AG04450 (cell line): ENCODE measurements at places on chromosomes 11 and 22.

DNA sequence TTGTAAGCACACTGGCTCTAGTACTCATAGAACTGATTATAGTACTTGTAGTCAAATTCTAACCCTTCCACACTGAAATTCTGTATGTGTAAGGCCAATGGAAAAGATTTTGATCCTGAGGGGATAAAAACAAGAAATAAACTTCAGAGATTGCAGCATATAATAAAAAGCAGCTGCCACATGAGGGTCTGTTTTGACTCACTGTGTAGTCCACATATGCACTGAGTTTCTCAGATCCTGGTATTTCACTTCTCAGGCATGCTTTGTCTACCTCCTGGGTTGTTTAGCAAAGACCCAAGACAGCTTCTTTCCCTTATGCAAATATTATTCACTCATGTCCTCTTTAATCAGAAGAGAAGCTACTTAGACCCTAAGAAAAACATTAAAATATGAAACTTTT, 71.1 kb upstream of the SLC5A12 start:
- DNase-seq, result no peak

DNA sequence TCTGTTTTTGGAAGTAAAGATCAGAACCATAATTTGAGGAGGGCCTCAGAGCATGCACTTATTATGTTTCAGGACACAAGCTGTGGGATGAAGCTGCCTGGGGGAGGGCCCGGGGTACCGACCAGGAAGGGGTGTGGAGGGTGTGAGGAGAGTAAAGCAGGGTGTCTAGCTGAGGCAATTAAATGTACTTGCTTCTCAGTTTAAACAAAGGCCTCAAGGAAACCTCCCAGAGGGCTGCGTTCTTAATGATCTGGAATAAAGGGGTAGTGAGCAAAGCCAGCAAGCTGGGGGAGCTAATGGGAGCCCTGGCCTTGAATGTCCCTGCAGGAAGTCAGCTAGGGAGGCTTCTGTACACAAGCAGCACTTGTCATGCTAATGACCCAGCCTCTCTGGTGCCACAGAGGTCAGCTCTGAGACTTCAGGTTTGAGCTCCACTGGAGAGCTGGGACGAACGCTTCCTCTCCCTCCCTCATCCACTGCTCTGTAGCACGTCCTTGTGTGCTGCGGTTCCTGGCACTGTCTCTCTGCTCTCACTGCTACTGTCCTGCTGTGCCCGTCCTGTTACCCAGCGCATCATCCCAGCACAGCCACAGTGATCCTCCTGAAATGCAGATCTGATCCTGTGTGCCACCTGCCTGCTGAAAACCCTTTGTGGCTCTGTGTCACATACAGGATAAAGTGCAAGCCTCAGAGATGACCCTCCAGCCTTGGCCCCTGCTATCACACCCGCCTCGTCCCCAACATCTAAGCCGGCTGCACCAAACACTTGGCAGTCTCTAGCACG, 159.7 kb downstream of the DBX1 start:
- no peak for DNase-seq

- no peak for DNase-seq
Observed at GRCh38 chr11:72745511-72745910, 6.7 kb downstream of the ARAP1 start.

DNA sequence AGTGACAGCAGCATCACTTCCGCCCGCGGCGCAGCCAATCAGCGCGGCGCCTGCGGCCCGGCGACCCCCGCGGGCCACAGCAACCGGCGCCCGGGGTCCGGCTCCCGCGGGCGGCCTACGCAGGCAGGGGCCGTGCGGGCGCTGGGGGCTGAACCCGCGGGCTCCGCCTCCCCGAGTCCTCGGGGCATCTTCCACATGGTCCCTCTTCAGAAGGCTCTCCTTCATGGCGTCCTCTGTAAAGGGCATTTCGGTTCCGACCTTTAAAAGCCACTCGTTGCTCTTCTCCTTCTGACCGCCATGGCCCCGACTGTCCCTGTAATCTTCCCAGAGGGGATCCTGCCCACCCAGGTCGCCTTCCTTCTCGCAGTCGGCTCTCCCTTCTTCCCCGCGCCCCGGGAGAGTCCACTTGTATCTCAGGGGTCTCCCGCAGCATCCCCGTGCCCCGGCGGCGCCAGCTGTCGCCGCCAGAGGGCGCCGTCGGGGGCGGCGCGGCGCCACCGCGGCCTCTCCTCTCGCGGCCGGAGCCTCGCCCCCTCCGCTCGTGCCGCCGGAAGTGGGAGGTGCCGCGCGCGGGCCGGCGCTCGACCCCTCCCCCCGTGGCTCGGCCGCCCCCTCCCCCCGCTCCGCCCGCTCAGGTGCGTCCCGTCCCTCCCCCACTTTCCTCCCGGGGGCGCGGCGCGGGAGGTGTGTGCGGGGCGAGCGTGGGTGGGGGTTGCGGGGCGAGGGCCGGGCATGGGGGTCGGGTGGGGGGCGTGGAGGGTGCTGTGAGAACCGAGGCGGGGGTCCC, at the start of gene RNF214:
Gene RNF214, plus strand, starts transcription at position 580 of the 787 bp plus-strand sequence. CDS start 1,602 bp downstream, outside the sequence.
- DNase-seq, result no peak

- DNase-seq, result no peak
Observed at GRCh38 chr11:118318581-118319336, 14.2 kb downstream of the CD3E start.

GRCh38 chr11:100752371-100753171, 65.5 kb downstream of the ARHGAP42 start:
- no peak for DNase-seq

GRCh38 chr11:105155679-105156078, 16.1 kb upstream of the CARD18 start:
- no peak for DNase-seq

DNA sequence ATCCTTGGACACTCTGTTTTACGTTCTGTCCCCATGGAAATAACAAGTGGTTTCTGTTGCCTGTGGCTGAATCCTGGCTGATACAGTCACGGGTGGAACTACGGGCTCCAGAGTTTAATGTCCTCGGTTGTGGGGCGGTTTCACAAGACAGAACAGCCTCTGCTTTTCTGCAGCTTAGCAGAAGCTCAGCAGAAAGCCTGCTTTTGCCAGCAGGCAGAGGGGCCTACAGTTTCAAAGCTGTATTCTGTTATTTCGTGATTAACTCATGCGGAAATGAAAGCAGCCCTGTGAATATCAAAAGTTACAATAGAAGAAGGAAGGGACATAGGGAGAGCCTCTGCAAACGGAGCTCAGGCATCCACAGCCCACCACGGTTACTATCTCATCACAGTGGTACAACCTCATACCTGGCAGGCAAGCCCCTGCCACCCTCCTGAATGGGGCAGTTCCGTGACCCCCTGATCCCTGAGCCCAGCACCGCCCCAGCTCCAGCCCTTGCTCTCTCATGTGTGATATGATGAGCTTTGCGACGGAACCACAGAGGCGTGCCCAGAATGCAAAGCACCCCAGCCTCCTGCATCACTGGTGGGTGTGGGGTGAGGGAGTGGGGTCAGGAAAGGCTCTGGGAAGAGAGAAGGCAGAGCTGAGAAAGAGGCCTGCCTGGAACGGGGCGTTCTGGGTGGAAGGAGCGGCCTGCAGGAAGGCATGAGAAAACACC, 360.6 kb downstream of the BRD1 start:
- no peak for DNase-seq

GRCh38 chr11:120517390-120517761, 5.8 kb downstream of the GRIK4 start:
- no peak for DNase-seq

DNA sequence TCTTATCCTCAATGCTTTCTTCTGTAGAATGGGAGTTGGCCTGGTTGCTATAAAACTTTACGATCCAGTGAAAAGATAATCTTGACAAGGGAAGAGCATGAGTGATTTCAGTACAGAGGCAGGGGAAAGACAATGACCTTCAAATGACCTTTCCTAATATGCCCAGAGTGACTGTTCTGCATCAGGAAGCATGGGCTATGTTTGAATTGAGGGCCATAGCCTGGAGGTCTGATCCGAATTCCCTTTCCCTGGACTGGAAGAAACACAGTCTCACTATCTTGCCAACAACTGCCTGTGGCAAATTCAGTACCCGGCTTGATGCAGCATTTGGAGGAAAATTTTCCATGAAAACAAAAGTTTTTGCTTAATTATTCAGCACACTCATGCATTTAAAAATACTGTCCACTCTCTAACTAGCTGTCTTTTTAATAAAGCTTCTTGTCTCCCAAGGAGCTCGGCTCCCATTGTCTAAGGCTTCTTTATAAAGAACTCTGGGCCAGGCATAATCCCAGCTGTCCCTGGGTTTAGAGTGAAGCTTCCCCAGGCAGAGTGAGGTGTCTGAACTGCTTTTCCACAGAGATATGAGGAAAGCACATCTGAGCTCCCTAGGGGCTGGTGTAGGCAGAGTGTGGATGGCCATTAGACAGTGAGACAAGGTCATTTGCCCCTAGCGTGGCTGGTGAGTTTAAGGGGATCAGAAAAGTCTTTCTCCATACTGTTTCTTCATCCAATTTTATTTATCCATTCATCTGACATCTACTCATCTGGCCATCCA, 132.7 kb upstream of the CADM1 start:
- no peak for DNase-seq

DNA sequence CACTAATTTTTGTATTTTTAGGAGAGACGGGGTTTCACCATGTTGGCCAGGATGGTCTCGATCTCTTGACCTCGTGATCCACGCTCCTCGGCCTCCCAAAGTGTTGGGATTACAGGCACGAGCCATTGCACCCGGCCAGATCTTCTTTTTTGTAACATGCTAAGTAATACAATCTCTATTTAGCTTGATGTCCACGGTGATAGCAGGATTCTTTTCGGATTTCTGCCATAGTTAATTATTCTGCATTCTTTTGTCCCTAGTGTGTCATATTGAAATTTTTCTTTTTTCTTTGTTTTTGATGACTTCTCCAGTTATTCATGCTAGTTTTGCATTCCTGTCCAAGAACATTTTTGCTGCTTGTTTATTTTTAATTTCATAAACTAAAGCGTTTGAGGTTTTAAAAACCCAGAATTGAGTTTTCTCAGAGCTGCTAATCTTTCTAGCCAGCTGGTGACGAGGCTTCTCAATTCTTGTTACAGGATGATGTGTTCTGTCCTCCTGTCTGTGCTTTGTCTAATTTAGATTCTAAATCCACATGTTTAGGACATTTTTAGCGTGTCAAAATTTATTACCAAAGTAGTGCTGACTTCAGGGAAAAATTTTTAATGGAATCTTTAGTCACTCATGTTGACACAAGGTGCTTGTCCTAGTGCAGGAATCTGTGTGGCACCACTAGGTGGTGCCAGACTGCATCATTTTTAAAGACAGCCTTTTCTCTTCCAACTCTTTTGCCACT, 21.8 kb downstream of the NF2 start:
- no peak for DNase-seq

DNA sequence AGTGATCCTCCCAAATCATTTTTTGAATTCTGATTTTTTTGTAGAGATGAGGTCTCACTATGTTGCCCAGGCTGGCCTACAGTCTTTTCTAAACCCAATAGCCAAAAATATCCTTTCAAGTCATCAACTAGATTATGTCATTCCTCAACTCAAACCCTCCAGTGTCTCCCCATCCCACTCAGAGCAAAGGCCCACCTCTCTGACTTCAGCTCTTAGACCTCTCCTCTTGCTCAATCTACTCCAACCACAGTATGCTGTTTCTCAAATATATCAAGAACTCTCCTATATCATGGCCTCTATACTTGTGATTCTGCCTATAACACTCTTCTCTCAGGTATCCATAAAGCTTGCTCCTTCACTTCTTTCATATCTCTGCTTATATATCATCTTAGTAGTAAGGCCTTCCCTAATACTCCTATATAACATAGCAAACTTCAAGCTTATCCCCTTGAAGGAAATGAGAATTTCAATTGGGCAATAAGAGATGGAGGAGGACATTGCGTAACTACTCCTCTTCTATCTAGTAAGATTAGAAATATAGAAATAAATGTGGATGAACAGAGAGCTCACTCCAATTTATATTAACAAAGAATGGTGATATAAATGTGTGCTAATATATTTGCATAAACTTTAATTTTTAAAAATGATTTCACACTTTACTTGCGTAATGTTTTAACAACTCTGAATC, 24.5 kb downstream of the DLG2 start:
- DNase-seq, result no peak

- DNase-seq, result no peak
Observed at GRCh38 chr11:44750551-44751465, 24.0 kb downstream of the TSPAN18 start.

DNA sequence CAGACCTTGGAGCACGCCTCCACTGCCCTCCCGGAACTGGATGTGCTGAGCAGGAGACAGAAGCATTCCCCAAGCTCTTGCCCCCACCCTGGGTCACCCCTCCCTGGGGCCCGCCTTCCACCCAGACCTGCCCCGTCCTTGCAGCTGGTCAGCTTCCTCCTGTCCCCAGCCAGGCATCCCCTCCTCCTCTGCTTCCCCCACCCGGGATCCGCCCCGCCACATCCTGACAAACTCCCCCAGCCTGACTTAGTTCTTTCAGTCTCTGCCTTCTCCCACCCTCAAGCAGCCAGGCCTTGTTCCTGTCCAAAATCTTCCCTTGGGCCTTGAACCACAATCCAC, 1.1 kb upstream of the PLXNB2 start:
- no peak for DNase-seq

DNA sequence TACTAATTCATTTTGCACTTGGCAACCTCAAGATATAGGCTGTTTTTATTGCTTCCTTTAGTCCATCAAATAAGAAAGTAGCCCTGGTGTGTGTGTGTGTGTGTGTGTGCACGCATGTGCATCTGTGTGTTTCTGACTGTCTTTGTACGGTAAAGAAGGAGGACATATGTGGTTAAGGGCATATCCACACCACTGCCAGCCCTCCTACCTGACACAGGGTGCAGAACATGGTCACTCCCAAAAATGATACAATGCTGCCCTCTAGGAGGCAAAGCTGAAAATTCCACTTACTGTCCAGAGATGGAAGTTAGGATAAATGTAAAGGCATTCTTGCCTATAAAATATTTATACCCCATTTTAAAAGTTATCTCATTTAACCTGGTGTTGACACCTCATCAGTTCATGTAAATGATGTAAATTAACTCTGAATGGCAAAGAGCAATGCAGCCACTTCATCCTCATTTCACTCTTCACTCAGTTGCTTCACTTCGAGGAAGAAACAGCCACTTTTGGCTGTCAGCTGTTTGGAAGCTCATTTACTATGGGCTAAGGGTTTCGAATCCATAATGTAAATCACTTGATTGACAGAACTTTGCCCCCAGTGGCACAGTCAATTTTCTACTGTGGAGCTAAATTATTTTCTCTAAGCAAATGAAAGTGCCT, 83.1 kb upstream of the MTNR1B start:
- peak; percentile 11 for DNase-seq

GRCh38 chr22:48779211-48779643, 1048.4 kb downstream of the BRD1 start:
- no peak for DNase-seq

DNA sequence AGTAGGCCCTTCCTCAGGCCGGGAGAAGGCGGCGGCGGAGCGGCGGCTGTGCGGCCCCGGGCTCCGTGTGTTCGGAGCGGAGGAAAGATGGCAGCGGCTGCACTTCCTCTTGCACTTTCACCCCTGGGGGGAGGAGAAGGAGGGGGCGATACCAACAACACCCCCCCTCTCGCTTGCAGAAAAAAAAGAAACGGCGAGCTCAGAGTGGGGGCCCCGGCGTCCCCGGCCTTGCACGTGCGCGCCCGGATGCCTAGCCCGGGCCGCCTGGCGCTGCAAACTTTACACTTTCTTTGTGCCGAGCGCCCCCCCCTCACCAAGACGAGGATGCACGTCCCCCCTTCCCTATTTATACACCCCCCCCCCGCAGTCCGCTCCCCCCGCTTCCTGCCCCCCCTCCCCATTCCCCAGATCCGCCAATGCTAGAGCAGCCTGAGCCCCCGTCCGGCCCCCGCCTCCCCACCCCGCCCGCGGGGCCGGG, at the start of gene PATZ1:
Gene PATZ1, minus strand, starts transcription at position 92 of the 478 bp plus-strand sequence. CDS start 744 bp downstream, outside the sequence.
- DNase-seq, result peak; percentile 37
